ENCODE measurements at places on chromosomes 4 and X.

GRCh38 chr4:94588896-94589693, 137.4 kb downstream of the PDLIM5 start:
- DNase-seq = no peak
- H3K36me3 ChIP-seq = no peaks in the 10 kb centered on the region
- no peaks in the 10 kb centered on the region for H3K27me3 ChIP-seq
- H3K27ac ChIP-seq = no peak overlapping the region

- H3K27ac ChIP-seq = no peak overlapping the region
- DNase-seq = no peak
- no peaks in the 10 kb centered on the region for H3K4me1 ChIP-seq
- no peaks in the 10 kb centered on the region for H3K36me3 ChIP-seq
Observed at GRCh38 chrX:137858106-137858505, 292.2 kb downstream of the ZIC3 start.

- DNase-seq = peak; percentile 17
- H3K27ac ChIP-seq = peak overlapping the region; percentile 91
- H3K4me3 ChIP-seq = peak overlapping the region; percentile 94
- H3K27me3 ChIP-seq = no peaks in the 10 kb centered on the region
- H3K36me3 ChIP-seq = peaks cover 15% of the 10 kb centered on the region
Observed at GRCh38 chrX:130173190-130173895, 1.6 kb downstream of the RAB33A start.

DNA sequence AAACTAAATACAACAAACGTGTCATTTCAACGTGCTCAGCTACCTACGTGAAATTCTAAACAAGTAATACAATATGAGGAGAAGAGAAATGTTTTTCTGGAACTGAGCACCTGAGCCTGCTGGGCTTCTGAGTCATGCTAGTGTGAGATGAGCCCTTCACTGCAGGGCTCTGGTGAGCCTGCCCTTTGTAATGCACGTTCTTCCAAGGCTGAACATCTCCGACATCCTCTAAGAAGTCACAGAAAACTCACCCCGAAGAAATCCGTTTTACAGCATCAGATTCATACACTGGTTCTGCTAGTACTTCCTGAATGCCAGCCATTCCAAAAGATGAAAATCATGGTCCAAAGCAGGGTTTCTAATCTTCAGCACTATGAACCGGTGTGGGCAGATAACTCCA, 157.1 kb downstream of the AMELX start:
- H3K4me3 ChIP-seq = no peak overlapping the region
- H3K27me3 ChIP-seq = no peaks in the 10 kb centered on the region
- H3K4me1 ChIP-seq = no peaks in the 10 kb centered on the region
- H3K36me3 ChIP-seq = no peaks in the 10 kb centered on the region
- no peak for DNase-seq

- H3K27ac ChIP-seq = no peak overlapping the region
- H3K4me3 ChIP-seq = no peak overlapping the region
- DNase-seq = no peak
- H3K27me3 ChIP-seq = peaks cover 14% of the 10 kb centered on the region
- H3K4me1 ChIP-seq = no peaks in the 10 kb centered on the region
Observed at GRCh38 chr4:78363031-78363570, 188.5 kb upstream of the ANXA3 start.

DNA sequence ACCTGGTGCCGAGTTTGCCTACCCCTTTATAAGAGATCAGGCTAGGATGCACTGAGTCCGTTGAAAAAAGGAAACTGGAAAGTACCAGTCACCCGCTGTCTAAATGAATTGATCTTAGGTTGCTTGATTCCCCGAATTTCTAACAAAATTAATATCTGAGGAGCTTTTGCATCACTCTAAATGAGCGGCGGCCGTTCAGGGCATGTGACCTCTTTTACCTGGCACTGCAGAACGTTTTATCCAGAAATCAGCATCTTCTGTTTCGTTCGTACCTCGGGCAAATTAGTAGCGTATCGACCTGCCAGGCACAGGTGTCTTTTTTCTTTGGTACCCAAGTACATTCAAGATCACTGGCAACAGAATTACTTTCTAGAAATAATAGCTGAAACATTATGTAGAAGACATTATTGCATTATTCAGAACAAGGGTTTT, 876 bp downstream of the KLHL2 start:
- peaks cover 77% of the 10 kb centered on the region for H3K4me1 ChIP-seq
- no peaks in the 10 kb centered on the region for H3K27me3 ChIP-seq
- peaks cover 23% of the 10 kb centered on the region for H3K36me3 ChIP-seq
- peak overlapping the region; percentile 94 for H3K4me3 ChIP-seq
- DNase-seq = no peak

DNA sequence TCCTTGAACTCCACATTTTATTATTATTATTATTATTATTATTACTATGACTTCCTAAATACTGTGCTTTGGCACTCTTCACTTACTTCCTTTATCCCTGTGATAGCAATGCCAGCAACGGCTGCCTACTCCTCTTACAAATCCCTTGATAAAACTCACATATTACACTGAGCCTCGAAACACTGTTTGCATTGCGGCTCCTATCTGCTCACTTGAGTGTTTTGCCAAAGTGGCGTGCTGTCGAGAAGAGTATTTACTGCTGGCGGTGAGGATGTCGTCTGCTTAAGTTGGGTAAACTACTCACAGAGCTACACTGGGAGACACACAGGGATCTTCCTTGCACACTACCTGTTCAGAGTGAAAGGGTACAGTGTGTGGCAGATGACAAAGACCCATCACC, 143.4 kb upstream of the VCX3A start:
- no peaks in the 10 kb centered on the region for H3K4me1 ChIP-seq
- no peak overlapping the region for H3K27ac ChIP-seq
- DNase-seq = no peak
- no peak overlapping the region for H3K4me3 ChIP-seq

DNA sequence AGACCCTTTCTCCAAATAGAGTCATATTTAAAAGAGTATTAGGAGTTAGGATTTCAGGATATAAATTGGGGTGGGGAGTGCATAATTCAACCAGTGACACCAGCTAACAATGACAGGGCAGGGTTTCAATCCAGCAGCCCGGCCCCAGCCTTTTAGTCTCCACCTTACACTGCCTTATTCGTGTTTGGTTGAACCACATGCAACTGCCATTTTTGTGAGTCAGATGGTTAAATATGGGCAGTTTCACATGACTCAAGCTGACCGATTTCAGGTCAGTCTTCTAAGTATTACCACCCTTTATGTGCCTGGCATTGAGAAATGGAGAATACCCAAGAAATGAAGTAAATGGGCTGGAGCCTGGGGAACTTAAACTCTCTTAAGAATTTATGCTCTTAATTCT, 102.8 kb downstream of the STOX2 start:
- H3K4me1 ChIP-seq = peaks cover 3% of the 10 kb centered on the region
- H3K27me3 ChIP-seq = peaks cover 2% of the 10 kb centered on the region
- H3K4me3 ChIP-seq = no peak overlapping the region
- no peak for DNase-seq
- no peaks in the 10 kb centered on the region for H3K36me3 ChIP-seq

DNA sequence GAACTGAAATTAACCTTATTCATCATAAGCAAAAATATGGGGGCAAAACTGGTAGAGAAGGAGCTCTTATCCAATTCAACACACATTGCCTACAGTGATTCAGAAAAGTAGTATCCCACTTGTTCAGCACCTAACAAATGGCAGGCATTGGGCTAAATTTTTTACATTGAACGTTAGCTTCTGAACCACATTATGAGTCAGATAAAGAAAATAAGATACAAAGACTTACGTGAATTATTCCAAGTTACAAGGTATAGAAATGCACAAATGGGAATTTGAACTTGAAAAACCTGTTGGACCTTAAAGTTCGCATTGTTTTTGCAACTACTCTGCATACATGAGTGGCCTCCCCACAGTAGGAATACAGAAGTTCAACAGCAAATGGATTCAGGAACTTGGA, 210.6 kb downstream of the LDB2 start:
- no peaks in the 10 kb centered on the region for H3K4me1 ChIP-seq
- peaks cover 2% of the 10 kb centered on the region for H3K27me3 ChIP-seq
- H3K4me3 ChIP-seq = no peak overlapping the region

GRCh38 chrX:65034668-65035445, 58.6 kb upstream of the ZC4H2 start:
- no peaks in the 10 kb centered on the region for H3K36me3 ChIP-seq
- H3K27me3 ChIP-seq = no peaks in the 10 kb centered on the region
- peaks cover 20% of the 10 kb centered on the region for H3K4me1 ChIP-seq
- H3K4me3 ChIP-seq = peak within 1 kb of the TSS; percentile 91
- H3K27ac ChIP-seq = peak within 1 kb of the TSS; percentile 92

- H3K27me3 ChIP-seq = no peaks in the 10 kb centered on the region
- H3K27ac ChIP-seq = no peak overlapping the region
Observed at GRCh38 chr4:55017406-55017805, 108.0 kb downstream of the KDR start.

DNA sequence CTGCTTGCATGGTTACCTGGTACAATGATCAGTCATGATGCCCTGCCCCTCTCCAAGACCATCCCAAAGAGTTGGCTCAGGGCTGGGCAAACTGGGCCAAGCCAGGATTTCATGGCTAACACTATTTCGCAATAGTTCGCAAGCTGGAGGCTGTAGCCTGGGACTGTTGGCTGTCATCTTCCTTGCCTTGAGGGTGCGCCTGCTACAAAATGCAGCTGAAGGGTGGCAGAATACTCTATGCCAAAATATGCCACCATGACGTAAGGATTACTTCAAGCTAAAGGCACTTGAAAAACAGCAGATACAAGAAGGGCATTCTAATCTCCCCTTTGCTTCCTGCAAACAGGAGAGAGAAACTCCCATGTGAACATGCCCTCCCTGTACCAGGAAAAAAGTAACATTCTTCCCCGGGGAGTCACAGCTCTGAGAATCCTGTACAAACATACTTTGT, 21.0 kb downstream of the SAT1 start:
- no peak overlapping the region for H3K27ac ChIP-seq
- no peak for DNase-seq
- H3K27me3 ChIP-seq = no peaks in the 10 kb centered on the region
- peaks cover 5% of the 10 kb centered on the region for H3K4me1 ChIP-seq

DNA sequence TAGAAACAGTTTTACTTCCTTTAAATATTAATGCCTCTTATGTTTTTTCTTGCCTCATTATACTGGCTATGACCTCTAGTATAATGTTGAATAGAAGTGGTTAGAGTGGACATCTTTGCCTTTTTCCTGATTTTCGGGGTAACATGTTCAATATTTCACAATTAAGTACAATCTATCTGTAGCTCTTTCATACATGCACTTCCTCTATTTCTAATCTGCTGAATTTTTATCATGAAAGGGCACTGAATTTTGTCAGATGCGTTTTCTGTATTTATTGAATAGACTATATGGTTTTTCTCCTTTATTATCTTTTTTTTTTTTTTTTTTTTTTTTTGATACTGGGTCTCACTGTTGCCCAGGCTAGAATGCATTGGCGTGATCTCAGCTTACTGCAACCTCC, 29.0 kb downstream of the MECP2 start:
- H3K4me3 ChIP-seq = no peak overlapping the region
- H3K27ac ChIP-seq = no peak overlapping the region
- no peak for DNase-seq

DNA sequence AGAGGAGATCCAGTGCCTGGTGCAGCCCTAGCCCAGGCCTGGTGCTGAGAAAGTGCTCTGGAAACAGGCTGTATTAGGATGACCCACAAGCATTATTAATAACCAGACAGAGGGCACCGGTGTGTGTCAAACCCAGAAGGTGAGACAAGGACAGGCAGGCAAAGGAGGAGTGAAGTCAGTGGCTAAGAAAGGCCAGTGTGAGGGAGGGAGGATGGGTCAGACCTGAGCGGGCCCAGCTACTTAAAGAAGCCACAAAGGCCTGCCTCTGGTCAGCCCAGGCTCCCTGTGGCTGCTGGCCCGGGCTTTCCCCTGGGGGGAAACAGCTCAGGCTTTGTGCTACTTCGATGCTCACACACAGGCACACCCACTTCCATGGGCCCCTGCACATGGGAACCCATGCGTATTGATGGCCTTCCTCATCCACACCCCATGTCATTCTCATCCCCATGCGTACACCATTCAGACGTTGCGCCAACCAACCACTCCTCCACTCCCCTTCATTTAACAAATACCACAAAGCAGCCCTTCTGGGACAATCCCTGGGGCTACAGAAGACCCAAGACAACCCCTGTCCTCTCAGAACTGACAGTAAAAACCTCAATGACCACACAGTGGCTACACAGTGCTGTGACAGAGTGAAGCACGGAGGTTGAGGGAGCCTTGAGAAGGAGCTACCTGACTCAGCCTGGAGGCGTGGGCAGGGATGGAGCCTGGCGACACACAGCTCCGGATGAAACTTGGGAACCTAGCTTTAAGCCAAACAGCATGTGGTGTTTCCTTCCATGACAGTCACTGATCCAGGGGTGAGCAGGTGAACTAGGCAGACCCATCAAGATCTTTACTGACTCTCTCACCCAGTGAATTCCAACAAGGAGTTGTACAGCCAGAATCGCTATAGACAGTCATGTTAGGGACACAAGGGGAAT, 24.9 kb upstream of the MTM1 start:
- no peak overlapping the region for H3K4me3 ChIP-seq
- no peak for DNase-seq
- peaks cover 26% of the 10 kb centered on the region for H3K4me1 ChIP-seq
- no peaks in the 10 kb centered on the region for H3K27me3 ChIP-seq
- peaks cover 1% of the 10 kb centered on the region for H3K36me3 ChIP-seq

GRCh38 chr4:10951306-10951705, 266.7 kb upstream of the CLNK start:
- no peak overlapping the region for H3K27ac ChIP-seq
- peaks cover 8% of the 10 kb centered on the region for H3K27me3 ChIP-seq
- no peaks in the 10 kb centered on the region for H3K36me3 ChIP-seq
- no peak overlapping the region for H3K4me3 ChIP-seq
- peaks cover 28% of the 10 kb centered on the region for H3K4me1 ChIP-seq
- DNase-seq = no peak

GRCh38 chr4:144646523-144647094, 653 bp downstream of the HHIP start:
- H3K27me3 ChIP-seq = peaks cover 47% of the 10 kb centered on the region
- no peaks in the 10 kb centered on the region for H3K36me3 ChIP-seq
- H3K4me1 ChIP-seq = peaks cover 23% of the 10 kb centered on the region
- H3K4me3 ChIP-seq = peak overlapping the region; percentile 88
- DNase-seq = no peak

DNA sequence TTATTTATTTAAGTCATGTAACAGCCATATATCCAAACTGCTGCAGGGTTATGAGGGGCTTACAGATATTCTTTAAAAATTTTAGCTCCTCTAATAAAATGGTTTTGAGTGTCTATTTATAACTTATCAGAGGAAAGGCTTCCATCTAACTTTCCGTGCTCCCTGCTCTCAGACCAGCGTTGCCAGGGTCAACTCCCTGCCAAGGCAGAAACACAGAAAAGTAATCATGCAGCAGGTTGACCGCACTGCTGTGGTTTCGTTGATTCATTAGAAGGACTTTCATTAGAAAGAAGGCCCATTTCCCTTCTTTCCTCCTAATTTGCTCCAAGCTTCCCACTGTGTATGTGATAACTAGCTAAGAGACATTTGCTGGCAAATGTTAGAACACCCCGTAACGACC, 33.9 kb downstream of the BCLAF3 start:
- peaks cover 8% of the 10 kb centered on the region for H3K36me3 ChIP-seq
- H3K27me3 ChIP-seq = no peaks in the 10 kb centered on the region
- no peaks in the 10 kb centered on the region for H3K4me1 ChIP-seq
- H3K4me3 ChIP-seq = no peak overlapping the region
- no peak for DNase-seq

- H3K4me3 ChIP-seq = no peak overlapping the region
- H3K36me3 ChIP-seq = no peaks in the 10 kb centered on the region
- no peaks in the 10 kb centered on the region for H3K4me1 ChIP-seq
- H3K27ac ChIP-seq = no peak overlapping the region
Observed at GRCh38 chrX:74133156-74133796, 170.7 kb upstream of the ZCCHC13 start.

GRCh38 chr4:144336633-144337032, 196.1 kb upstream of the GYPA start:
- H3K4me3 ChIP-seq = no peak overlapping the region
- no peak for DNase-seq
- H3K4me1 ChIP-seq = no peaks in the 10 kb centered on the region
- H3K27ac ChIP-seq = no peak overlapping the region
- H3K27me3 ChIP-seq = no peaks in the 10 kb centered on the region

All from activated T-helper 1 cell treated with anti-CD3 and anti-CD28 coated beads, Interleukin-12 subunit alpha, Interleukin-12 subunit beta, Interleukin-2, Interleukin-4 antibody, amounts not matched to agents 30 ng/mL and 10 ng/mL and 1 ng/mL, durations not matched to agents 14 hours and 24 hours and 36 hours (primary cell).